C1 segment of cervical spinal cord (tissue), 14 donors: ENCODE measurements at places on chromosomes 11 and 22.

DNA sequence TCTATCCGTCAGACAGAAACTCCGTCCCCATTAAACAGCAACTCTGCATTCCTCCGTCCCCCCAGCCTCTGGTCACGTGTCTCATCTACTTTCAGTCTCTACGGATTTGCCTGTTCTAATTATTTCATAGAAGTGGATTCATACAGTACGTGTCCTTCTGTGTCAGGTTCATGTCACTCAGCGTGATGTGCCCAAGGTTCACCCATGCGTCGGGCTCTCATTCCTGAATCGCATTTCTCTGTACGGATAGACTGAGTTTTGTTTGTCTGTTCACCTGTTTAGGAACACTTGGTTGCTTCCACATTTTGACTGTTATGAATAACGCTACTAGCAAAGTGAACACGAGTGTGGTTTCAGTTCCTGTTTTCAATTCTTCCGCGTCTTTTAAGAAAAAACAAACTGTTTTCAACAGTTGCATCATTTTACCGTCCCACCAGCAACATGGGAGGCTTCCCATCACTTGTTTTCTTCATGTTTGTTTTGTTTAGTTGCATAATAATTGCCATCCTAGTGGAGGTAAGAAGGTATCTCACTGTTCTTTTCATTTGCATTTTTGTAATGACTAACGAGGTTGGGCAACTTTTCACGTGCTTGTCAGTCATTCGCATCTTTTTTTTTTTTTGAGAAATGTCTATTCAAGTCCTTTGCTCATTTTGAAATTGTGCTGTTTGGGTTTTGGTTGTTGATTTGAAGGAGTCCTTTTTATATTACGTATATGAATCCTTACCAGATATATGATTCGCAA, 8.9 kb upstream of the NLRP6 start:
- DNase-seq: no peak

GRCh38 chr11:70233511-70233934, 30.4 kb downstream of the FADD start:
- no peak for DNase-seq

GRCh38 chr11:118914987-118915386, 10.7 kb downstream of the BCL9L start:
- DNase-seq: no peak

DNA sequence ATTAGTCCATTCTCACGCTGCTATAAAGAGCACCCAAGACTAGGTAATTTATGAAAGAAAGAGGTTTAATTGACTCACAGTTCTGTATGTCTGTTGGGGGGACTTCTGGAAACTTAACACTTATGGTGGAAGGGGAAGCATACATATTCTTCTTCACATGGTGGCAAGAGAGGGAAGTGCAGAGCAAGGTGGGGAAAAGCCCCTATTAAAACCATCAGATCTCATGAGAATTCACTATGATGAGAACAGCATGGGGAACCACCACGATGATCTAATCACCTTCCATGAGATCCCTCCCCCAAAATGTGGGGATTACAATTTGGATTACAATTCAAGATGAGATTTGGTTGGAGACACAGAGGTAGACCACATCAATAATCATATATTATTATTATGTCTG, 25.7 kb downstream of the CEP57 start:
- no peak for DNase-seq

- DNase-seq: no peak
These were observed 4.0 kb downstream of the APOL4 start for GRCh38 chr22:36197514-36198146.

DNA sequence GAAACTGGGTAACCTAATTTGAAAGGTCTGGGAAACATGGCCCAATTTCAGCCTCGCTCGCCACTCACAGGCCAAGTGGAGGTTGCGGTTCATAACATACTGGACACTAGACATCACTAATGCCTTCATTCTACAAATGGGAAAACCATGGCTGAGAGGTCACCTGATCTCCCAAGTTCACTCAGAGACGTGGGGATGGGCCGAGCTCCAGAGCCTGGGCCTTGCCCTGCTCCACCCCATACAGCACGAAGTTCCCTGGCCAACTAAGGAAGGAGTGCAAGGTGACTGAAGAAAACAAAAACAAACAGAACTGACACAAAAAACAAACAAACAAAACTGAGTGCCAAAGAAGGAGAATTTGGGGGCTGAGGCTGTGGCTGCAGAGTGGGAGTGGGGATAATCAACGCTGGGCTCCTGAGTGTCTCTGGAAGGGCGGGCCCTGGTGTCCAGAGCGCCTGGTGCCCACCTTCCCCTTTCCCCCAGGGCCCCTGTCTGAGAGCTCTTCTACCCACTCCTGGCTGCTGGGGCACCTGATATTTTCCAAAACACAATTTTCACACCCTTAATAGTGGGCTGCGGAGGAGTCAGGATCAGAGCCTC, 46.5 kb upstream of the ADA2 start:
- DNase-seq: no peak
